ENCODE measurements at places on chromosomes 7 and 10. TPM values are rescaled to one million over a fixed set of nuclear protein-coding genes. Genes with fewer than 3 reads are reported as not detected.
A peak's percentile ranks its signal among the peaks of the same experiment; 100 is the strongest.

- DNase-seq = no peak
Measured at GRCh38 chr10:130111852-130112180, 1.2 kb upstream of the C10orf143 start.

DNA sequence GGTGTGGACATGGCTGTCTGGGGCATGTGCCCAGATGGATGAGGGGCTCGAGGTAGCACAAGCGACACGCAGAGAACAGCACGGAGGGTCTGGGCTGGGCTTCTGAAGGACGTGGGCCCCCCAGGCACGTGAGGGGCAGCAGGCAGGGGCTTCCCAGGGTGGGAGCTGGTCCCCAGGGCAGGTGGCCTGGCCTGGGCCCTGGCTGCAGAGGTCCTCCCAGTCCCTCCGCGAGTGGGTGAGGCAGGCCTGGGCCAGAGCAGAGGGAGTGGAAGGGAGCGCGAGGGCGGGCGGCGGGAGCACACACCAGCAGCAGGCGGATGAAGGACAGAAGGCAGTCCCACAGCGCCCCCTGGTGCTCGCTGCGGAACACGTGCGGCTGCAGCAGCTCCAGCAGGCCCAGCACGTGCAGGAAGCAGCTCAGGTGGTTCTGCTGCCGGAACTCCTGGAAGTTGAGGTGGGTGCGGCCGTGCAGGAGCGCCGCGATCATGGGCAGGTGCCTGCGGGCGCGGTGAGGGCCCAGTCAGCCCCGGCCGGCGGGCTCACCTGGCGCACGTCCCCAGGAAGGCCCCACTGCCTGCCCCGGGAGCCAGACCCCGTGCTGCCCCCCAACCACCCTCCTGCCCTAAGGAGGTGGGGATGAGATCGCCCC, 14.7 kb upstream of the MICALL2 start:
- peak; percentile 86 for DNase-seq

- DNase-seq = no peak
Measured at GRCh38 chr10:33799281-33799943, 464.9 kb upstream of the NRP1 start.

SAP25 gene
- 1.1 TPM for total RNA-seq

AKR1C1 gene
- total RNA-seq = 34.1 TPM

PAOX gene
- 2.9 TPM for total RNA-seq
